WERI-Rb-1 (cell line): ENCODE measurements at places on chromosomes 4 and X.
A peak's percentile ranks its signal among the peaks of the same experiment; 100 is the strongest.

DNA sequence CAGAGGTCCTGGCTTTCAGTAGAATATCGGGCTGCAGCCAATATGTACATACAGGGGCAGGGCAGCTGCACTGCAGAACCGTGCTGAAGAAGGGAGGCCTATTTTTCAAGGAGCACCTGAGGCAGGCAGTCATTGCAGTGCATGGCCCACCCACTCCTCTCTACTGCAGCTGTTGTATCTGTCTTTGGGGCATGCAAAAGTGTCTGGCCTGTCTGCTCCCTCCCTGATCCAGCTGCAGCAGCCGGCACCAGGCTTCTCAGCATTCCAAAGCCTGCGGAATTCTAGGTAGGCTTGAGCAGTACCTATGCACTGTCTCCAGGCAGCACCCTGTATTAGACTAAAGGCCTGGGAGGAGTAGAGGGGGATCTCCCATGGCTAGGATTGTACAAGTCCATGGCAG is 415.2 kb upstream of the MAGEB16 start:
- DNase-seq: no peak

- no peak for DNase-seq
These were observed 36.2 kb upstream of the UGDH start for GRCh38 chr4:39563346-39563847.

DNA sequence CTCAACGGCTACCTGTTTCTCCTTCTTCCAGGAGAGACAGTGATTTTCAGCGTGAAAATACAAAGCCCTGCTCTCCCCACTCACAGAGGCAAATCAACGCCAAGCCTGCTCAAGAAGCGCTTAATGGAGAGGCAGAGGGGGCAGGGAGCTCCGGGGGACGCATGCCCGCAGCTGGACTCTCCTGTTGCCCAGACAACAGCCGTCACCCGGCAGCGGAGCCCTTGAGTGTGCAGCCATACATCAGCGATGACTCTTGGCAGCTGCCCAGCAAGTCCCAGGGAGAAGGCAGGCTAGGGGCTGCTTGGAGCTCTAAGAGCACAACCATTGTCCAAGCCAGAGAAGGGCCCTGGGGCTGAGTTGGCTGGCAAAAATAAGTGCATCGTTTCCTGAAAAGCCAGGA is 71.0 kb upstream of the AFAP1 start:
- peak; percentile 85 for DNase-seq

- no peak for DNase-seq
These were observed 12.7 kb downstream of the OPHN1 start for GRCh38 chrX:68420559-68420958.

DNA sequence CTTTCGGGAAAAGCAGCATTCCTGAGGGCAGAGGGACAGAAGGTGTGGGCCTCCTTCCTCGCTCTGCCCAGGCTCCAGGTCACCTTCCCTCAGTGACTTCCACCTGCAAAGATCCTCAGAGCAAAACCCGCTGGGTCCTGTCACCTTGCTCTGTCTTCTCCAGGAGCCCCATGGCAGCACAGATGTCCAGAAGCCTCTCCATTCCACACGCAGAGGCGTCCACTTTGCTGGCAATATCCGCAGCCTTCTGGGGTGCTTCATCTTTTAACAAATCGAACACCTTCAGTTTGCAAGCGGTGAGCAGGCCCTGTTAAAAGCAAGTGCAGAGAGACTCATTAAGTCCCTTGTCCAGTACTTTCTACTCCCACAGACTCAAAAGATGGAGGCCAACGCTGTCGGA is 27.3 kb downstream of the ASMTL start:
- DNase-seq: peak; percentile 3

DNA sequence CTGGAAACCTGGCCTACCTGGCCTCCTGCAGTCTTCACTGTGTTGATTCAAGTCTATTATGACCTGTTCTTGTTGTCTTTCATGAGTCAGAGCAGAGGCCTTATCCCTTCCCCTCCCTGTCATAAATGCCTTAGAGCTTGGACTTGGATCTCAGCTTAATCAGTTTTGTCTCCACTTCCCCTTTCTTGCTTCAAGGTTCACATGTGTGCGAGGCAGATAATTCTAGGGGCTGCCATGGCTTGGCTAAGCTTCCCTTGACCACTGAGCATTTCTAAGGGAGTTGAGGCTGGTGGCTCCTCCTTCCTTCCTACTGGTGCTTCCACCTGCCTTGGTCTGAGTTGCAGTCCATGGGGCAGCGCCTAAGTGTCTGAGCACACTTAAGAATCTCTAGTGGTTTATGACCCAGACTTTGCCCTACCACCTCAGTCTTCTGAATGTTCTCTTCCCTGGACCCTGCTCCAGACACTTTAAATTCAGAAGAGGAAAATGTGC is 1.7 kb upstream of the HEPH start:
- no peak for DNase-seq

- DNase-seq: no peak
These were observed 97.7 kb downstream of the TMA16 start for GRCh38 chr4:163592212-163592611.

DNA sequence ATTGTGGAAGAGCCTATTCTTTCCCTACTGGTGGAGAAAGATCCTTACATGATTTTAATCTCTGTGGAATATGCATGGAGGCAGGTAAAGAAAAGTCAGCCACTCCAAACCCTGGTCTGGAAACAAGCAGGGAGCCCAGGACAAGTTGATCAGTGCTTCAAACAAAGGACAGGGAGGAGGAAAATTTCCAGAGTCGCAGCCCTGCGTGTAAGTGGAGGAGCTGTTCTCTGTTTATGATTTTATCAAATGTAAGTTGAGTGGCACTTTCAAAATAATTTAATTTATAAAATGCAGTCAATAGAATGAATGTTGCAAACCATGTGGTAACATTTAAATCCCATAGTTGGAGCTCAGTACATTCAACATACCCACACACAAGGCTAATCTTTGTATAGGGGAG is 57.0 kb downstream of the SLC34A2 start:
- DNase-seq: no peak

DNA sequence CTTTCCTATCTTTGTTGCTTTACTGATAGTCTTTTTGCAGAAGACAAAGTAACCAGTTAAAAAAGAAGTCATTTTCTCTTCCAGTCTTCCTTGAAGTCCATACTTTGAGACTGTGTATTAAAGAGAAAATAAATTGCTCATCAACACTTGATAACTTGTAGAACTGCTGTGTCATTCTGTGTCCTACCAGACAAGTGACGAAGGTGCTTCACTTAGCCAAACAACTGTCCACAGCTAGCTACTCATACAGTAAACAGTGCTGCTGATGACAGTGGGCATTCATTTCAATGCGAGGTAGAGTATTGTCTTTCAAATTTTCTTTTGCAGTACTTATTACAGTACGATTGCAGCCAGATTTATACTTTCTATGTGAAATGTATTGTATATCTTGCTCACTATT is 11.5 kb downstream of the COL25A1 start:
- DNase-seq: no peak

DNA sequence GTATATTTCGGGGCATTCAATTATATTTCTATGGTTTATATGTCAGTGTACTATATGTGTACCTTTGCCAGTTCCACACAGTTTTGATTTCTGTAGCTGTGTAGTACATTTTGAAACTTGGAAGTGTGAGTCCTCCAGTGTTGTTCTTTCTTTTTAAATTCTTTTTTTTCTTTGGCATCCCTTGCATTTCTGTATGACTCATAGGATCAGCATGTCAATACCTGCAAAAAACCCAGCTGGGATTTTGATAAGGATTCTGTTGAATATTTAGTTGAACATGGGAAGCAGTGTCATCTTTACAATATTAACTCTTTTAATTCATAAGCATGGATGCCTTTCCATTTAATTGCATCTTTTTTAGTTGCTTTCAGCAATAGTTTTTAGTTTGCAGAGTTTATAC is 100.0 kb downstream of the SH3BGRL start:
- DNase-seq: no peak
